SK-N-DZ (cell line): ENCODE measurements at places on chromosomes 3 and 15.

DNA sequence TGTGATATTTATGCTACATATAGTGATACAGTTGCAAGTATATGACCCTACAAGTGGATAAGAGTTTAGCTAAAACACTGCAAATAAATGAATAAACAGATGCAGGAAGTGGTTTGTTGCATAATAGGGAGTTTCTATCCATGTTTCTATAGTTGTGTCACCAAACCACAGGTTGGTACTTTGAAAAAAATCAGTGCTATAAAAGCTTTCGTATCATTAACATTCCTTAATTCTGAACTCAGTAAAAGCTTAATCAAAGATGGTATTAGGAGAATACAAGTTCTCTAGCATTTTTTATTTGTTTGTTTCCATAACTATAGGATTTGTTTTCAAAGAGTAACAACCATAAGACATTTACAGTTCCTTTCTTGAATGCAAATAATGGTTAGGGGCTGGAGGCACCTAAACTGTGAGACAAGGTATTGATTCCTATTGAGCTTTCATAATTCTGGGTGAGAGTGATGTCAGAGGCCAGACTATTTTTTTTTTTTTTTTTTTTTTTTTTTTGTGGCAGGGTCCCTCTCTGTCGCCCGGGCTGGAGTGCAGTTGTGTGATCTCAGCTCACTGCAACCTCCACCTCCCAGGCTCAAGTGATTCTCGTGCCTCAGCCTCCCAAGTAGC lies 29.6 kb downstream of the CPOX start:
- DNase-seq: no peak

- DNase-seq: no peak
These were observed 32.4 kb upstream of the SAMMSON start for GRCh38 chr3:69967156-69967555.

DNA sequence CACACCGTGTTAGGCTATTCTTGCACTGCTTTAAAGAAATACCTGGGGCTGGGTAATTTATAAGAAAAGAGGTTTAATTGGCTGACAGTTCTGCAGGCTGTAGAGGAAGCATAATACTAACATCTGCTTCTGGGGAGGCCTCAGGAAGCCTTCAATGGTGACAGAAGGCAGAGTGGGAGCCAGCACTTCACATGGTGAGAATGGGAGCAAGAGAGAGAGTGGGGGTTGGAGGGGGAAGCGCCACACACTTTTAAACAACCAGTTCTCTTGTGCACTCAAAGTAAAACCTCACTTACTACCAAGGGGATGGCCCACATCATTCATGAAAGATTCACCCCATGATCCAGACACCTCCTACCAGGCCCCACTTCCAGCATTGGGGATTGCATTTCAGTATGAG lies 181.1 kb downstream of the APBA2 start:
- DNase-seq: no peak

GRCh38 chr3:194532591-194532990 lies 45.8 kb upstream of the ATP13A3 start:
- no peak for DNase-seq

DNA sequence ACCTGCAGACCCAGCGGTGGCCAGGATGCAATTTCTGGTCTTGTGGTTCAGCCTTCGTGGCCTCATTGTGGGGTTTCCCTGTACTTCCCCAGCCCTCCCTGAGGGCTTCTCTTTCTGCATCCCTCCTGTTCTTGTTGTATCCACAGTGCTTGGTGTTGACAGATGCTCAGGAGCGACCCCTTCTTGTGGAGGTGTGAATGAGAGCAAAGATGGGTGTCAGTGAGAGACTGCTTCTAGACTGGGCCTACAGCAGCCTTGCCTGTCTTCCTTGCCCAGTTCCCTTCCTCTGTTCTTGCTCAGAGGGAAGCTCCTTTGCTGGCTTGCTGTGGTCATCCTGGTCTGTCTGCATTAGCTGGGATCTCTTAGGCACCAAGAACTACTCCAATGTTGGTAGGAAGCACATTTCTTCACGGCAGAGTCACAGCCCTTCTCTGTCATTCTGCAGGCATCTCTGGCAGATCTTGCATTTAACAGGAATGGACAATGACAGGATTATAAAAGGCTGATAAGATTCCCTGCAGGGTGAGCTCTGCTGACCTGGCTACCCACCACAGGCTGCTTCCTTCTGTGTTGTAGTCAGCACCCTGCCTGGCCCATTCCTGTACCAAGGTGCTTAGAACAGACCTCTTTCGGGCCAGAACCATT lies 317.8 kb upstream of the C2CD4B start:
- peak; percentile 90 for DNase-seq

DNA sequence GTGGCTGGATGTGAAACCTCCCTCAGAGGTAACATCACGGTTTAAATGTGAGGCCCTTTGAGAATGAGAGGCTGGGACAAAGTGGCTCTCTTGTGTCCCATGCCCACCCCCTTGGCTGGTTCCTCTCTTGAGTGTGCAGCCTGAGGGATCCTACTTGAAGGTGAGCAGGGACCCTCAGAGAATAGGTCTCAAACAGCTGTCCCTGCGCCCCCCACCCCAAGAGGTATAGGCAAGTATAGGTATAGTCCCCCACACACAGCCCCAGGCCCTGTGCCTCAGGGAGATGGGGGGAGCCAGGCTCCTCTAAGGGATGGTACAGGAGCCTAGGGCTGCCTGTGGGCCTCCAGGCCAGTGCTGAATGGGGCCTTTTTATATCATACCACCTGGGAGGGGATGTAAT lies 61.9 kb downstream of the ISG20 start:
- no peak for DNase-seq

DNA sequence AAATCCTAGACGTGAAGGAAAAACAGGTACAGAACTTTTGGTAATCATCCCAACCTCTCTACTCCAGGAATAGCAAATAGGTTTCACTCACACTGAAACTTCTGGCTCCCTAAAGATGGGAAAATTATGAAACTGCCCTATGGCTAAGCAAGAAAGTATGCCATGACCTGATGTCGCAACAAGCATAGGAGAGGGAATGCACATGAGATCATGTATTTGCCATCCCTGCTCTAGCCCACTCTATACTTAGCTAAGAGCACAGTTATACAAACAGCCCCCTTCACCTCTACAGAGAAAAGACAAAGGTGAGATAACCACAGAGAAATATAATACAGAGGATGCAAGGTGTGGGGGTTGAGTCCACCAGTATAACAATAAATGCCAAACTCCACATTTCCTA lies 102.7 kb downstream of the TBC1D5 start:
- no peak for DNase-seq

DNA sequence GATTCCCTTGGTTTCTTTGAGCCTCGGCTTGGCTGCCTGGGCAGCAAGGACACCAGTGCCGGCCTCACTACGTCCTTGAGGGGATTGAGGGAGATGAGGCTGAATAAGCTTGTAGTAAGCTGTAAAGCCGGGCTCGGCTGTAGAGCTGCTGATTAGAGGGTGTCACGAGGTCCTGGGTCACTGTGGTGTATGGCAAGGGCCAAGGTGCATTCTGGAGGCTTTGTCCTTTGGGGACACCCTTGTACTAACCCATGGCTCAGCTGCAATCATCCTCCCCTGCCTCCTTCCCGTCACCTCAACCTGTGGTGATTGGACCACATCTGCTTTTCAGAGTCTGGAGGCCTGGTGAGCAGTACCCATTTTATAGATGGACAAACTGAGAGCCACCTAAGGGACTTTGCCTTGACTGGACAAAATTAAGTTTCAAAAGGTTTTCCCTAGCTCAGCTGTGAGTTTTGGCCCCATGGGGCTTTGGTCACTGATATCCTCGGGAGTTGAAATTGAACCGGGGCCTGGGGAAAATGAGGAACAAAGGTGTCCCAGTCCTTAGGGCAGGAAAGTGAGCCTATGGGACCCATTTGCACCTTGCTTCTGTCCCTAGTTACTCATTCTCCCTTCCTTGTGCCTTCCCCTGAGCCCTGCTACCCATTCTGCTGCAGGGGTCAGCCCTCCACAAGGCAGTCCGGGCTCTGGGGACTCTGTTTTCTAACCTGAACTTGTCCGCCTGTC lies 2.4 kb downstream of the SLC6A6 start:
- no peak for DNase-seq

GRCh38 chr3:156371701-156372100 lies 183.2 kb downstream of the SSR3 start:
- DNase-seq: no peak

DNA sequence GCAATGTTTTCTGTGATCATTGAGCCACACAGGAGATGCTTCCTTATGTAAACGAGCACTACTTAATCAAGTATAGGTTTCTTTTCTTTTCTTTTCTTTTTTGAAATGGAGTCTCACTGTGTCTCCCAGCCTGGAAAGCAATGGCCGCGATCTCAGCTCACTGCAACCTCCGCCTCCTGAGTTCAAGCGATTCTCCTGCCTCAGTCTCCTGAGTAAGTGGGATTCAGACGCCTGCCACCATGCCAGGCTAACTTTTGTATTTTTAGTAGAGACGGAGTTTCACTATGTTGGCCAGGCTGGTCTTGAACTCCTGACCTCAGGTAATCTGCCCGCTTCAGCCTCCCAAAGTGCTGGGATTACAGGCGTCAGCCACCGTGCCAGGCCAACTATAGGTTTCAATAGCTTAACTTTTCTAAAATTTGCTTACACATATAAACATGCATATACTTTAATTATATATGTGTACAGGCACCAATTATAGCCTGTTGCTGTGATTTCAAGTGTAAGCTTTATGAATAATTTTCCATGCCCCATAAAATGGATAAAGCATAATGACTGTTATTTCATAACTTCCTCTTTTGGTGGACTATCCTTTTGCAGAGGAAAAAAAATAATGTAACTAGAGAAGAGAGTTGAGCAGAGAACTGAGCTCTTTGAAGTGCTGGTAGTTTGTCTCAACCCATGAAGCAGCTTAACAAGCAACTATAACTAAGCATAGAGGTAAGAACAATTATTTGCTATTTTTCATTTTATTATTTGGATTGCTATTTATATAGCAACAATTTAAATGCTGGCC lies 24.8 kb upstream of the MBNL1 start:
- DNase-seq: no peak

GRCh38 chr3:75254685-75255084 lies 409.4 kb upstream of the FRG2C start:
- DNase-seq: no peak

GRCh38 chr15:45101749-45102148 lies 12.2 kb downstream of the DUOX2 start:
- DNase-seq: no peak

DNA sequence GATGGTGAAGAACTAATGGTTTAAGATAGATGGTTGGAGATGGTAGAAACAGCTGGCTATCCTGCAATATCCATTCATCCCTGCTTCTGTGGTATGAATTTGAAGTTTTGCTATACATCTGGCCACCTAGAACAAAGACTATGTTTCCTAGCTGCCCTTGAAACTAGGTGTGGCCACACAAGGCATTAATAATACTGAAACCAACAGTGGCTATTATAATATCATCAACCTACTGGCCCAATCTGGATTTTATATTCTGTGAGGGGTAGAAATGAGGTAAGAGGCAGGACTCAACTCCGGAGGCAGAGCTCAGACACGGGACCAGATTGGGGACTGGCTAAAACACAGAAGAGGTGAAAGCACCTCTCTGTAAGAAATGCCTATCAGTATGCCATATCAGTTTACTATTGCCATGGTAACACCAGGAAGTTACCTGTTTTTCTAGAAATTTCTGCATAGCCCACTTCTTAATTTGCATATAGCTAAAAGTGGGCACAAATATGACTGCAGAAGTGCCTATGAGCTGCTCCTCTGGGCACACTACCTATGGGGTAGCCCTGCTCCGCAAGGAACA lies 8.4 kb downstream of the IFT80 start:
- no peak for DNase-seq

- DNase-seq: no peak
These were observed 275.8 kb upstream of the KCNH8 start for GRCh38 chr3:18872466-18872865.

DNA sequence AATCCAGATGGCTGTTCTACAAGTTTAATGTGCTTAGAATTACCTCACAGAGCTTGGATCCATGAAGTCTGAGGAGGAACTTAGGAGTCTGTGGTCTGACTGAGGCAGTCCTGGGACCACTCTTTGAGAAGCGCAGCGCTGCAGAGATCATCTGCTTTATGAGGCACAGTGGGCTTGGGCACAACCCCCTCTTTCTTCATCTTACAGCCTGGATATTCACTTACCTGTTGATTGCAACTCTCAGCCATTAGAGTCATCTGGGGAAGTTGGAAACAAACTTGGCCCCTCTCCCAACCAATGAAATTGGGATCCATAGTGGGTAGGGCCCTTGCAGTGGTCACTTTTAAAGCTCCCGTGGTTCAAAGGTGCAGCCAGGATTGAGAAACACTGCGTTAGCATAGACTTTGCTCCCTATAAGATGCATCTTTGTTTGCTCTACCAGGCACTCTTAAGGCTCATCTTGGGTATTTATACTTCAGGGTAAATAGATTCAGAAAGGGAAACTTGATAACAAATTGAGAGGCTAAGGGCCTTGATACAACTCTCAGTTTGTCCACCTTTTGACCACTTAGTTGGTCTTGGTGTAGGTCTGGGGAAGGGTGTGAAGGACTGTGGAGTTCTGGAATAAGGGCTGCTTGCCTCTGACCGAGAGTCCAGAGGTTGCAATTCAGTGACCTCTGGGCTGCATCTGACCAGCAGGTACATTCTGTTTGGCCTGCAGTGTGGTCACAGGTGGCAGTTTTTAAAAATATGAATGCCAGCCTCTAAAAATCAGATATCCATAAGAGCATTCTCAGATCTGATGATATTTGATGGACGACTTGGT lies 22.8 kb downstream of the FEM1B start:
- no peak for DNase-seq

- no peak for DNase-seq
These were observed 626.8 kb downstream of the GRM7 start for GRCh38 chr3:7487763-7488162.

DNA sequence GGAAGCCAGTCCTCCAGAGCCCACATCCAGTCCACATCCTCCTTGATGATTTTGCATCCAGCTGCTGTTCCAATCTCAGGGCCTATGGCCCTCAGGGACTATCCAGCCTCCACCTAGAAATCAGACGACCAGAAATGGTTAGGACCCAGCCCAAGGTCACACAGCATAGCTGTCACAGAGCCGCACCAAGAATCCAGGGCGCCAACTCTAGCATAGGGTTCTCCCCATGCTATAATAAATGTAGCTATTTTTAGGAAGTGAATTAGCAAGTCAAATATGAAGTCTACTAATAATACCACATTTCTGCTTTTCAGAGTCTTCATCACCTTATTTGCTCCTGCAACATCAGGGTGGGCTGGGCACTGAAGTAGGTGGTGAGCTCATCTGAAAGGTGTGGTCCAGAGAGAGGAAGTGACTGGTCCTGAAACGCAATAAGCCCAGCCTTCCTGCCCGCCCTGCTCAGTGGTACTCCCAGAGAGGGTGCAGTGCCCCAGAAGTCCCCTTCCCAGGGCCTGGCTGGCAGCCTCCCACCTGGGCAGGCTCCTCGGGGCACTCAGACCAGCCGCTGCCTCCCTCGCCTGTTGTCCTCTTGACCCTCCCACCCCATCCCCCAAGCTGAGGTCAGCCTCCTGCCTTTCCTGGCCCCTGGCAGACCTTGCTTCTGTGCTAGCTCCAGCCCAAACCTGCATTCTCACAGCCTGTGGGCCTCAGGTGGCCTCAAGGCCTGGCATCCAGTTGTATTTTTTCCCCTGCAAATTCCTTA lies 17.6 kb upstream of the CYP11A1 start:
- no peak for DNase-seq

DNA sequence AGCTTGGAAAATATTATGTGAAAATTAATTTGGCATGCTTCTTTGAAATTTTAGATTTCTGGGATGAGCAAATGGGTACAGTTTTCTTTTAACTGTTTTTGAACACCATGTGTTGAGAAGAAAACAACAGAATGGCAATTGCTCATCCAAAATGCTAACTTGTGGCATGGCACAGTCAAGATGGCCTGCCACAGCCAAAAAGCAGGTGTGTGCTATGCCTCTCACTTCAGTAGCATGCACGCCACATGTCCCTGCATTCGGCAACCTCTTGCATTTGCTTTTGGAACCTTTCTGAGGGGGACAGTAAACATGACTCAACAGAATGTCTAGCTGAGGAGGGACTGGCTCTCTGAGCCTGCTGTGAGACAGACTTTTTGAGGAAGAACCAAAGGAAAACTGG lies 138.5 kb downstream of the TIGIT start:
- DNase-seq: no peak
